ENCODE measurements at places on chromosomes 2 and 18.
A peak's percentile ranks its signal among the peaks of the same experiment; 100 is the strongest.

DNA sequence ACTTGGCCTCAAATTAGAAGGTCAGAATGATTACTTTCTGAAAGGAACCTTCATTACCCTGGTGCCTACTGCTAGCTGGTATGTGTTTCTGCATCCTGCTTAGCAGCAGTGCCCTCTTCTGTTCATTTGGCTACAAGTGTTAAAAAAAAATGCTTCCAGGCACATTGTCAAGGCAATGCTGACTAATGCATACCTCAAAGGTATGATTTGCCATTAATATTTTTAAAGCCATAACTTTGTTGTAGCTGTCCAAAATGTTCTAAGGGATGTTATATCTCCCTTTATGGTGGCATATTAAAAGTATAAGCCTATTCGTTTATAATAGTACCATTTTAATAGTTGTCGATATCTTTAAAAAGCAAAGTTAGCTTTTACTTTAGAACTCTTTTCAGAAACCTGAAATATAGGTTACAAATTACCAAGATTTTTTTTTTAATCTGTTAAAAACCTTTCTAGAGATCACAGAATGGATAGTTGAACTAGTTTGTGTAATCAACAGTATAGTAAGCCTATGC, 52.0 kb upstream of the FAM171B start:
- DNase-seq, result peak; percentile 55

GRCh38 chr2:30789670-30790210, 17.5 kb downstream of the CAPN13 start:
- DNase-seq, result no peak

- DNase-seq, result no peak
Measured at GRCh38 chr2:27281442-27281841, 787 bp upstream of the TRIM54 start.

- DNase-seq, result no peak
Measured at GRCh38 chr2:64469261-64469660, 15.3 kb downstream of the LGALSL start.

- DNase-seq, result no peak
Measured at GRCh38 chr2:218472988-218473387, 54.1 kb downstream of the VIL1 start.

GRCh38 chr2:227608561-227609338, 5.9 kb downstream of the SCYGR3 start:
- peak; percentile 10 for DNase-seq

- no peak for DNase-seq
Measured at GRCh38 chr2:73291461-73292315, 1.7 kb downstream of the EGR4 start.

DNA sequence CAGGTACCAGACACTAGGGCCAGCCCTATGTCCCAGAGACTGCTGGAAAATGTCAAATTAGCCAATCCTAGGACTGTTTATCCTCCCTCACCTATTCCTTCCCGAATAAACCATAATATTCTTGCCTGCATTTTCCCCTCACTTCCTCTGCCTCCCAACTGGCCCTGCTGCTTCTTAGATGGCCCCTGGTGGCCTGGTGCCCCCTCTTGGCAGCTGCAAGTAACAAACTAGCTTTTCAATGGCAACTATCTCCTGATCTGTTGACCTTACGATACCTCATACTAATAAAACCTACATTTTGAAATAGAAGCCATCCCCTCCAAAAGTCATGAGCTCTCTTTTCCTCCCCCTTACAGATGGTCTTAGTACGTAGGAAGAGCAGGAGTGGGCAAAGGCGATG, 132.0 kb downstream of the ALPK2 start:
- no peak for DNase-seq

DNA sequence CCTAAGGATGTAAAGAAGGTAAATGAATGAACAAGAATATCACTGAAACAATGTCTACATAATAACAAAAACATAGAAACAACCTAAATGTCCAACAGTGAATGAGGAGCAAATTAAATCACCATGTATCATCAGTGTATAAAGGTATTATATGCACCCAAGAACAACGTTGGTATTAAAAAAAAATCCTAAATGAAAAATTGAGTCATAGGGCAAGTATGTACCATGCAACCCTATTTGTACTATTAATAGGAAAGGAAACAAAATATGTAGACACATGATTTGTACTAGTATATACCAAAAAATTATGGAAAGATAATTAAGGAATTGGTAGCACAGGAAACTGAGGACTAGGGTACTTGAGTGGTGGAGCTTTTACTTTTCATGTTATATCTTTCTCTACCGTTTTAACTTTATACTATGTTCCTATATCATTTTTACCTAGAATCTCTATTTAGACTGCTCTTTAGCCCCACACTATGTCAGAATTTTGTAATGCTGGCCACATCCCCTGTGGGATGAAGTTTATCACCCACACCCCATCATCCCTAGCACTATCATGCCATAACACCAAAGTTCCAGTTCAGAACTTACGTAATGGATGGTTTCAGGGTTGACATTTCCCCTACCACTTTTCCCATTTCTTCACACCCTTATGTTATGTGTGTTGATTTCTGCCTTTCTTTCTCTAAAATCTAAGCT, 25.6 kb downstream of the IKZF2 start:
- no peak for DNase-seq

GRCh38 chr18:22987547-22988189, 54.5 kb downstream of the RBBP8 start:
- DNase-seq, result no peak

DNA sequence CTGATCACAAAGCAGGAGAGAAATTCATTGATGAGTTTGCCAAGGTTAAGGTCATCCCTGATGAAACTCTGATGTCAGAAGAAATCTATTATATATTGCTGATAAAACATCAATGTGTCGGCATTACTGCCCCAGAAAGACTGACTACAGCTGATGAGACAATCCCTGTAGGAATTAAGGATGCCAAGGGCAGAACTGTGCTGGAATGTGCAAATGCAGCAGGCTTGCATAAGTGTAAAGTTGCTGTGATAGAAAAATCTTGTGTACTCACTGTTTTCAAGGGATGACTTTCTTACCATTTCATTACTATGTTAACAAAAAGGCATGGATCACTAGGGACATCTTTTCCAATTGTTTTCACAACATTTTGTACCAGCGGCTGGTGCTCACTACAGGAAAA, 19.7 kb upstream of the MARCO start:
- DNase-seq, result no peak

GRCh38 chr18:74519320-74520095, 14.8 kb upstream of the CNDP1 start:
- no peak for DNase-seq

GRCh38 chr2:225495706-225496105, 96.2 kb downstream of the NYAP2 start:
- DNase-seq, result no peak

GRCh38 chr2:226179010-226179409, 620.6 kb downstream of the IRS1 start:
- DNase-seq, result no peak

DNA sequence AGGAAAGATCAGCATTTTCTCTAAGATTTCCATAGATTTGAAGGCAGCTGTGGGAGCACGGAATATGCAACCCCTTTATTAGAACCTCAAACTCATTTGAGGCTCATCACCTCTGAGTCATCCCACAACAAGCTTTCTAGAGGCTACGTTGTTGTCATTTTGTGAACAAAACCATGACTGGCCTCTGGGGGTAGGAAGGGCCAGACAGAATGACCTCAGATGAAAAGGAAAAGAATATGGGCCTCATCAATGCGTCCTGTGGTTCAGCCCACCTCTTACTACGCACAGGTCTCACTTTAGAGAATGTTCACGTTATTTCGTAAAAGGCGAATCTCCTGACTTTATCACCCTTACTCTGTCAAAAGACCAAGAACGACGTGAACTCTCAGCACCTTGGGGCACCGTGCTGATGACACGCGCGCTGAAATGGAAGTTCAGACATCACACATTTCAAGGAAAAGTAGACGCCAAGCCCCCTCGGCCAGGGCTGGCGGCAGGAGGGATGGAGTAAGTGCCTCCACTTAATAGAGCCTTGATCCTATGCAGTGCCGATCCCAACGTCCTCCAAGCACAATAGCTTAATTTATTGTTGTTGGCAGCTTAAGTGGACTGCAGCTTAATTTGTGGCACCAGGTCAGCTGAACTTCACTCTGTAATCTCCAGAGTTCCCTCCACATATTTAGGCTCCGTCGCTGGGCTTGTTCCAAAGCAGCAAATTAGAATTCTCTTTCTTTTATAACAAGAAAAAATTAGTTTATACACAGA, 208.3 kb downstream of the EIPR1 start:
- DNase-seq, result no peak

- DNase-seq, result no peak
Measured at GRCh38 chr2:25343187-25343825, 1.6 kb upstream of the DNMT3A start.

- DNase-seq, result peak; percentile 2
Measured at GRCh38 chr2:240931319-240931949, 25.3 kb downstream of the CROCC2 start.
